Stimulated activated CD4-positive, alpha-beta T cell treated with anti-CD3 and anti-CD28 coated beads, Interleukin-1b, Interleukin-23, amount 100 ng/mL, for 48 hours (primary cell): ENCODE measurements at places on chromosomes 3 and 15.
A peak's percentile ranks its signal among the peaks of the same experiment; 100 is the strongest.

DNA sequence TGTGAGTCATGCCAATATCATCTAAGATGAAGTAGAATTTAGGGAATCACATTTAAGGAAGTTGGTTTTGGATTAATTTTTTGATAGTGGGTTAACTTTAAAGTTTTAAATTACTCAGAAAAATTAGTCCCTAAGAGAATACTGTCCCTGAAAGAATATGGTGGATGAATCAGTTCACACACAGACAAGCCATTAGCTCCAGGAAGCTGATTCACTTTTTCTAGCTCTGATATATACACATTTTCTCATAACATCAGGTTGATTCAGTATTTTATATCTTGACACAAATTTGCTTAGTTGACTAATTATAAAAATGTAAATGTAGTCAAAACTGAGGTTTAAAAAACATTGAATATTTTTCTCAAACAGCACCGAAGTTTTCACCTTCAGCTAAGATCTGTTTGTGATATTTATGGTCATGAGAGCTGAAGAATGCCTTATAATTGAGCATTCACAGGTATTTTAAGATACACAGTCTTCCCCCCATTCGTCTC lies 55.1 kb downstream of the MYH15 start:
- DNase-seq = no peak

GRCh38 chr3:61524933-61525332 lies 36.4 kb upstream of the PTPRG start:
- no peak for DNase-seq

GRCh38 chr15:64022571-64022970 lies 23.7 kb downstream of the DAPK2 start:
- no peak for DNase-seq

DNA sequence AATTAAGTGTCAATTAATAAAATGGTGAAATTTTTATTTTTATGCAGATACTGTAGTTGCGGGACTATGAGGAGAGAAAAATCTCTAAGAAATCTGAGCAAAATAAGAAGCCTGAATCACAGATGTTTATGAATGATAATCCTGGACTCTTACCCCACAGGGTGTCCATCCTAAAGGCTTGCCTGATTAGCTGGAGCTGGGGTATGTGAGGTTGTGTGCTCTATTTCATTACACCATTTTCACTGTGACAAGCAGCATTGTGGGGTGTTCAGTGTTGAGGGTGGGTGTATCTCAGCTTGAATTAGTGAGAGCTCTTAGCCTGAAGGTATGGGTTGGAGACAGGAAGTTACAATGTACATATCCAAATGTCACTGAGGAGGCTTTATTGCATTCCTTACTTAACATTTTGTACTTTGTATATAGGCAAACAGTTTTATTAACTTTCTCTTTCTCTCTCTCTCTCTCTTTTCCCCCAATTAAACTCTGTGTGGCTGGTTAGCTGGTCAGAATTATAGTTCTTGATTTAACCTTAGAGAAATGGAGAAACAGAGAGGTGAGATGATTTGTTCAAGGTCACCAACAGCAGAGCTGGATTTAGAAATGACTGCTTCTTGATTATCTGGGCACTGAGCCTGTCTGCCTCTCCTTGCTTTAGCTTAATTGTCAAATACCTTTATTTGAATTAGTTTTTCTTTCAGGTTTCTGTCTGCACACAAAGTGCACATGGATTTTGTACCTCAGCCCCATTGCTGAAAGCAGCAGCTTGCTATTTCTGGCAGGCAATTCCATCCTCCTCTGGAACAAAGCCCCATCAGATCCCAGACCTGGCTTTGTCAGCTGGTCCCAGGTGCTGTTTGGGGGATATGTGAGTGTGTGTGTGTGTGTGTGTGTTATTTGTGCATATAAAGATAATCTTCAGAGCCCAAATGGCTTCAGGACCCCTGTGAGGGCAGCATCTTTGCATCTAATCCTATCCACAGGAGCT lies 35.8 kb downstream of the GJD2 start:
- DNase-seq = no peak

DNA sequence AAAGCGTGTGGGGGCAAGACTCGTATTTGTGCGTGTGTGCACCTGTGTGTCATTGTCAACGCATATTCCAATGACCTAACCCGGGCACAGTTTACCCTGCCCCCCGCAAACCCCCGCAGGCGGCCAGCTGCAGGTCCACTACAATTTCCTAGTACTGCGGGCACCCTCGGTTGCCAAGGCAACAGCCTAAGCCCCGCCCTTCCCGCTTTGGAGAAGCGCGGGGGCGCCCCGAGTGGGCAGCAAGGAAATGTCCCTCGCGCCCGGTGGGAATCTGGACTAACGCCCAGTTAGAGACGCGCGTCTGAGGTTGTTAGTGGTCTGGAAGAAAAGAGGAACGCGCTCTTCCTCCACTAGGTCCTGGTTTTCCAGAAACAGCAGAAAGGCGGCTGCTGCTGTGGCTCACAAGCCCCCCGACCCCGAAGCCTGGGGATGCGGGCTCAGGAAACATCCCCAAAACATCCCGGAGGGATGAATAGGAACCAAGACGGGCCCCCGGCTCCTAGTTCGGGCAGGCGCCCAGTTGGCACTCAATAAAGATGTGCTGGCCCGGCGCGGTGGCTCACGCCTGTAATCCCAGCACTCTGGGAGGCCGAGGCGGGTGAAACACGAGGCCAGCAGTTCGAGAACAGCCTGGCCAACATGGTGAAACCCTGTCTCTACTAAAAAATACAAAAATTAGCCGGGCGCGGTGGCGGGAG lies 1.1 kb downstream of the ABHD14A start:
- DNase-seq = no peak

DNA sequence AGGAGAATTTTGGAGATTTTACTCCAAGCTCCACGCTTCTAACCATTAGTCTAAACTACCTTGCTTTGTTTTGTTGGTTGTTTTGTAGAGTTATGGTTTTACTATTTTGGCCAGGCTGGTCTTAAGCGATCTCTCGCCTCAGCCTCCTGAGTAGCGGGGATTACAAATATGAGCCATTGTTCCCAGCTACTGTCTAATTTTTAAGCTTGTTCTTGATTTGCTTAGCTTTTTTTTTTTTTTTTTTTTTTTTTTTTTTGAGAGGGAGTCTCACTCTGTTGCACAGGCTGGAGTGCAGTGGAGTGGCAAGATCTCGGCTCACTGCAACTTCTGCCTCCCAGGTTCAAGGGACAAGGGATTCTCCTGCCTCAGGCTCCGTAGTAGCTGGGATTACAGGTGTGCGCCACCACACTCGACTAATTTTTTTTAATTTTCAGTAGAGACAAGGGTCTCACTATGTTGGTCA lies 28.5 kb downstream of the EFCAB12 start:
- peak; percentile 37 for DNase-seq

DNA sequence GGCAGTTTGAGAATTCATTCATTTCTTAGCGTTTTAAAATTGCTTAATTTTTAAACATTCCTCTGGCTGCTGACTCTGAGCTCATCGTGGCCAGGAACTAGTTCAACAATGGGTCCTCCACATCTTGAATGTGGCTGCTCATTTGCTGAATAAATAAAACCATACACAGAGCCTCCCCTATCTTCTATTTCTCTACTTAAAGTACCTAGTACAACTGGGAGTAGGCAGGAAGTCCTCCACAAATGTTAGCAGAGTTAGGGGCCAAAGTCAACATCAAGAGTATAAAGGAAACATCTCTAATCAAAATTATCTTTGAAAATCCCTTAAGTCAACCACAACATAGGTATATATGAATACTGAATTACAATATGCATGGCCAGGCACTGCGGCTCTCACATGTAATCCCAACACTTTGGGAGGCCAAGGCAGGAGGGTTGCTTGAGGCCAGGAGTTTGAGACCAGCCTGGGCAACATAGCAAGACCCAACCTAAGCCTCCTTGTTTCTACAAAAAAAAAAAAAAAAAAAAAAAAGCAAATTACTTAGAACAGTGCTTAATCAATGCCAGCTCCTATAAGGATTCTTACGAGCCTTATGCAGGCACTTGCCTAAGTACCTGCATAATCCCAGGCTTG lies 57.5 kb upstream of the LMOD3 start:
- DNase-seq = no peak

DNA sequence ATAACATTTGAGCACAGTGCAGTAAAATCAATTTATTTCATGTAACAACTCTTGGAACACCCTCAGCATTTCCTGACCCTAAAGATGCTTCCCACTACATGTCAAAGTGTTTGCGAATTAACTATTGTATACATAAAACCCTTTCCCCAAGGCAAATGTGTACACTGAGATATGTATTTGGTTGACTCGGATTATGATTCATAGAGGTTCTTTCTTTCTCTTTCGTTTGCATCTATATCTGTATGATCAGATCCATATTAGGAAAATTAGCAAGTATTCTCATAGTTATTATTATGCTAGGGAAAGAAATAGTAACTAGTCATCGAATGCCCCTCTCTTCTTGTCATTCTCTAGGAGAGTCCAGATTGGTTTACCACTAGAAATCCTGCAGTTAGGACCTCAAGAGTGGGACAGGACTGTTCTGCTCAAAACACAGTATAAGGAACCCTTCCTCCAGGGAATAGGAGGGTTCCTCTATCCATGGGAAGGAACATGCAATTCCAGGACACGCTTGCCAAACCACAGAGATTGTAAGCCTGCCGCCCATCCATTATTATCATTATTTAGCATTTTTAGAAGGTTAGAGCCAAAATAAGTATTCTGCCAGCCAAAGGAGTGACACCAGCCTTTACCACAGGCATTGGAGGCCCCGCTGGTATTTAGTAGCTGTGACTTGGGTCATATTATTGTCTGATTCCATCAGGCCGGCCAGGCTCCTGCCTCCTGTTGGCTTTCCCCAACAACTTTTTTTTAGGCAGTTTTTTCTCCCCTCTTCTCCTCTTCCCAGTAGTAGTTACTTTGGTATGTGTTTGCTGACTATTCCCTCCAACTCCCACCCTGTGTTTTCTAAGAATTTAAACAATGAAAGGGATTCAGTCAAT lies 100.7 kb downstream of the GALK2 start:
- DNase-seq = no peak

GRCh38 chr3:168157099-168157700 lies 61.5 kb upstream of the GOLIM4 start:
- no peak for DNase-seq

DNA sequence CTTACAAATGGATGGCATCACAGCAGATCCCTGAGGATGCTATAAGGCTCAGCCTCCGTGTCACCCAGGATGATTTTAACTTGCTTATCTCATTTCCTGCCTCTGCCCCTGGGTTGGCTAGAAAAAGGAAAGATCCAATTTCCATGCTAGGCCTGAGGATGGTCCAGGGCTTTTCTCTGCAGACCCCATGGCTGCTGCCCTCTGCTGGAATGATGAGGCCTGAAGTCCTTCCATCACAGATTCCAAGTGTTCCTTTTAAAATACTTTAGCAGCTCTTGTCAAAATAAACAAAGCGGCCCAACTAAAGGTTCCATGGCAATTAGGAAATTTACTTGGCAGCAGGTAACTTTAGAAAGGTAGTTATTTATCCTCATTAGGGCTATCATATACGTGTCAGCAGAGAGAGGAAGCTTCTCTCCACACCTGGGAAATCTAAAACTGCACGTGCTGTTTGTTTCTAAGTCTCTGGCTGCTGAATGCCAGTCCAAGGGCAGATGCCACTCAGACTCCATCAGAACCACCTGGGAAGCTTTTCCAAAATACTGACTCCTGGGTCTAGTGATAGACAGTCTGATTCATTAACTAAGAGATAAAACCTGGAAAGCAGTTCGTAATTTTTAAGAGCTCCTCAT lies 401.9 kb upstream of the IL12A start:
- DNase-seq = no peak

- no peak for DNase-seq
Measured at GRCh38 chr3:63814237-63814636, 4.9 kb upstream of the C3orf49 start.

DNA sequence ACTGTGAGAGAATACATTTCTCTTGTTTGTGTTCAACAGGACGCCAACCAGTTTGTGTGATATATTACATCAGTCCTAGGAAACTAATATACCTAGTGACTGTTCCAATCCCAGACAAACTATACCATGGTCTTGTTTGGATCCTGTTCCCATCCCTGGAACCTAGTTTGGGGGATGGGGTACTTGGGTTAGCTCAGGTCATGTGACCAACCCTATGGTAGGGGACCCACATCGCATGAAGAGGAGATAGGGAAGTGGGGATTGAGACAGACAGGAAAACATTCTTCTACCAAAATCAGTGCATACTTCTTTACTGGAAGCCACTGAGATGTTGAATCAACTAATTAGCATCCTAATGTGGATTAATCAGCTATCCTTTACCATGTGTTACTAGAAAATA lies 146.1 kb downstream of the THSD4 start:
- DNase-seq = no peak

- DNase-seq = no peak
Measured at GRCh38 chr3:67228136-67228535, 230.0 kb downstream of the KBTBD8 start.

DNA sequence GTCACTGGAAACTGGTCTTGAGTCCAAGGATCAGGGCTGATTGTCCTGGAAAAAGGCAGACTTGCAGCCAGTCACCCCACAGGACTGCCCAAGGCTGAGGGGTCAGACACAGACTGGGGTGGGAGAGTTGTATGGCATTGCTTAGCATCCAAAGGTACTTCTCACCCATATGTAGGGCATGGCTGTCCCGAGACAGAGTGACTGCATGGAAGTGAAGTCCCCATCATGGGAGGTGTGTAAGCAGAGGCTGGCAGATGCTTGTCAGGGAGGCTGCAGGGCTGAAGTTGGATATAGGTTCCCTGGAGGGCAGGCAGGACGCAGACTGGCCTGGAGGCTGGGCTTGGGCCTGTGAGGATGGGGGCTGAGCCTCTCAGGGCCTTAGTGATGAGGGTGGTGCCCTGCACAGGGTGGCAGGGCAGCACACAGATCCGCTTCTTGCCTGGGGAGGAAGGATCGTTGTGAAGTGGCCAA lies 31.1 kb downstream of the PSTPIP1 start:
- DNase-seq = peak; percentile 0

DNA sequence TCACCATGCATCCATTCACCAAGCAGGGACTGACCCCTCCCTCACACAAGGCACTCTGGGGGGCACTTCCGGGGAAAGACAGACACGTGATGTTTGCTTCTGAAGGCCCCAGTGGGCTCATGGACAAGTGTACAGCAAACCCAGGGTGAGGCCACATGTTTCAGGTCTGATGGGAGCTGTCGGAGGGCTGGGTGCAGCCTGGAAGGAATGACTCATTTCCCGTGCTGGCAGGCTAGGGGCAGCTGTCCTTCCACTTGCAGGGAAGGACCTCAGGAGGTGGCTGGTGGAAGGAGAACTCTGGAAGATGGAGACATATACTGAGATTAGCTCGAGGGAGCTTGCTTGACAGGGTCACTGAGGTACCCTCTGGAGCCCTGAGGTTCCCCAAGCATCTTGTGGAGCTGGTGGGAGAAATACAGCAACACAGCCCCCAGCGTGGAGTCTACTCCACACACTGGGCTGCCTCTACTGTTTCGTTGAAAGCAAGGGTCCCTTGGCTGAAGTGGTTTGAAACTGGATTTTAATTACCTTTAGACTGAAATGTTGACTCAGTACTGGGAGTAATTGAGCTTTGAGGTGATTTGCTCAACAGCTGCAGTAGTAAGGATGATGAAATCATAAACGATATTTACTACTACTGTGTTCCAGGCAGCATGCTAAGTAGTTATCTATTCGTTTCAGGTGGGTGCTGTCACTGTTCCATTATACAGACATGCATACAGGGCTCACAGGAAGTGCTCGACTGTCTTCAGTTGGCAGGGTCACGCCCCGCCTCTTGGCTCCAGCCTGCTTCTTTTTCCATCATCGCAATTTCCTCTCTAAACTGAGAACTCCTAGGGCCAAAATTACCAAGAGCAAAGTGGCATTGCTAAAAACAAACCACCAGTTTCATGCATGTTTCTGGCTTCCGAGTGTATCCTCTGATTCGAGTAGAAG lies 230.4 kb downstream of the ADAMTS17 start:
- peak; percentile 64 for DNase-seq
